ENCODE measurements at places on chromosomes 16 and 17.

- DNase-seq = no peak
Observed at GRCh38 chr16:68590201-68590994, 51.3 kb downstream of the ZFP90 start.

GRCh38 chr16:27401768-27402568 is at the start of gene IL21R:
Gene IL21R, plus strand, starts transcription at chr16:27402174. Its CDS starts 27,898 bp downstream, at chr16:27430072.
- DNase-seq = no peak

GRCh38 chr17:1829216-1829591 is 498 bp downstream of the SMYD4 start:
- peak; percentile 30 for DNase-seq

DNA sequence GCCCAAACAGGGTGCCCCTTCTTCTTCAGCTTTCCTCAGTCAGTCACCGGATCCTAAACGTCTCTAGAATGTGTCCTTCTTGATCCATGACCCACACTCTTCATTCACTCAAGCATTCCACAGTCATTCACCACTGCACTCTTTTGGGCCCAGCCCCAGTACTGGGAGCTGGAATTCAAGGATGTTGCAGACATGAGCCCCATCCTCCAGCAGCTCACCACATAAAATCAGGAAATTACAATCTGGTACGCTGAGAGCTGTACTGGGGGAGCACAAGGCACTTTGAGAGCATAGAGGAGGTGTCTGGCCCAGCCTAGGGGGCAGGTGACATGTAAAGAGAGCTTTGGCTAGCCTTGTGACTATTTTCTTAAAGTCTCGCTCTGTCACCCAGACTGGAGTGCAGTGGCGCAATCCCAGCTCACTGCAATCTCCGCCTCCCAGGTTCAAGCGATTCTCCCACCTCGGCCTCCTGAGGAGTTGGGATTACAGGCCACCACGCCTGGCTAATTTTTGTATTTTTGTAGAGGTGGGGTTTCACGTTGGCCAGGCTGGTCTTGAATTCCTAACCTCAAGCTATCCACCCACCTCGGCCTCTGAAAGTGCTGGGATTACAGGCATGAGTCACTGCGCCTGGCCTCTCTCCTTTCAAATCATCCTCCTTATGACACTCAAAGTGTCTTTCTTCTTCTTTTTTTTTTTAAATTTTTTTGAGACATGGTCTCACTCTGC is 18.7 kb downstream of the CES4A start:
- no peak for DNase-seq

DNA sequence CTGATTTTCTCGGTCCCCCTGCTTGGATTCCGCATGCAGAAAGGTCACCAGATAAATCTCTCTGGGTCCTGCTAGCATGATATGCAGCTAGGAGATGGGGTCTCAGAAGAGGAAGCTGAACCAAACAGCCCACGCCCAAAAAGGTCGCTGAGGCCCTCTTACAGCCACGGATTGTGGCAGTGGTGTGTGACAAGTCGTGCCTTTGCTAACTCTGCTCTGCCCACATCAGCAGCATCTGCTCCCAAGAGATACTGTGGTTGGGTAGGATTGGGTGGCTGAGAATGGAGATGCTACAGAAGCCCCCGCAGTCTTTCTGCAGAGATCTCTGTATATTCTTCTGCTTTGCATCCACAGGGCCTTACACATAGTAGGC is 15.2 kb upstream of the SKAP1 start:
- DNase-seq = no peak

- no peak for DNase-seq
Observed at GRCh38 chr16:85869785-85870558, 29.0 kb upstream of the IRF8 start.

DNA sequence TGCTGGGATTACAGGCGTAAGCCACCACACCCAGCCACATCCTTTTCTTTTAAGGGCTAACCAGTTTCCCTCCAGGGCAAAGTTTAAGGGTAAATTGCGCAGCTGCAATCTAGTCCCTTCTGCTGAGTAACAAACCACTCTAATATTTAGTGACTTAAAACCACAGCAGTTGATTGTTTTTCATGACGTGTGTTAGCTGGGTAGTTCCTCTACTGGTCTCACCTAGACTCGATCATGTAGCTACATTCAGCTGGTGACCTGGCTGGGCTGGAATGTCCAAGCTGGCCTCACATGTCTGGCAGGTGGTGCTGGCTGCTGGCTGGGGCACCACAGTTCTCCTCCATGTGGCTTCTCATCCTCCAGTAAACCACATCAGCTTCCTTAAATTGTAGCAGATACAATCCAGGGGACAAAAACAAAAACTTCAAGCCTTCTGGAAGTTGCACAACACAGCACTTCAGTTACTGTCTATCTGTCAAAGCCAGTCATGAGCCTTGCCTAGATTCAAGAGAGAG is 75.5 kb downstream of the GPRC5B start:
- DNase-seq = no peak

- no peak for DNase-seq
Observed at GRCh38 chr17:75889454-75889853, 7.3 kb downstream of the TRIM65 start.

GRCh38 chr16:88681709-88682451 is 4.4 kb downstream of the SNAI3 start:
- DNase-seq = no peak

DNA sequence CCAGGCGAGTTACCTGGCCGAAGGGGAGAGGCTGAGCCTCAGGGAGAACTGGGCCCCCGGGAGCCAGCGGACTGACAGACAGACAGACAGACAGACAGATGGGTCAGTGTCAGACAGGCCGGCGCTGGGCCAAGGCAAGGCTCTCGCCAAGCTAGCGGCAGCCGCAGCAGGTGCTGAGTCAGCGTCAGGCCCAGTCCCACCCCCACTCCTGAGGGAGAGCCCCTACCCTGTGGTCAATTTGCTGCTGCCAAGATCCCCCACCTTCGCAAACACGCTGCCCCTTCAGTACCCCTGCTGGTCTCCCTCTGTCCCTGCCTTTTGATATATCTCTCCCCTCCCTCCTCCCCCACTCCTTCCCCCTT is 1.5 kb downstream of the FGF11 start:
- DNase-seq = no peak

- no peak for DNase-seq
Observed at GRCh38 chr16:77555791-77556190, 121.0 kb upstream of the ADAMTS18 start.

- DNase-seq = no peak
Observed at GRCh38 chr17:79678736-79679255, 51.9 kb upstream of the ENPP7 start.

DNA sequence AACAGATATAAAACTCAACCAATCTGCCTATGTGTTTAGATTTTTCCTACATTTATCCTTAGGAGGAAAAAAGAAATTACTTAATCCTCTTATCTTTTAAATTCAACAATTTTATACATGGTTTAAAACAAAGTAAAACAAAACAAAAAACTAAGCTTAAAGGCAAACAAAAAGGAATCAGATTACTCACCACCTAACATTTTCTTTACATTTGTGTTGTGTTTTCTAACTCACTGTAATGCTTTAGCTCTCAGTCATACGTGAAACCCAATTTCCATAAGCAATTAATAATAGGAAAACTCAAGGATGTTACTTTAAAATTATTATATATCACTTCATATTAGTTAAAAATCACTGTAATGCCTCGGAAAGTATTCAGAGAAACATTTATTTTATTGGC is 6.7 kb upstream of the IRX5 start:
- DNase-seq = no peak

GRCh38 chr16:17578981-17579874 is 108.5 kb upstream of the XYLT1 start:
- peak; percentile 13 for DNase-seq

GRCh38 chr17:27356091-27356705 is 62.3 kb downstream of the WSB1 start:
- no peak for DNase-seq

DNA sequence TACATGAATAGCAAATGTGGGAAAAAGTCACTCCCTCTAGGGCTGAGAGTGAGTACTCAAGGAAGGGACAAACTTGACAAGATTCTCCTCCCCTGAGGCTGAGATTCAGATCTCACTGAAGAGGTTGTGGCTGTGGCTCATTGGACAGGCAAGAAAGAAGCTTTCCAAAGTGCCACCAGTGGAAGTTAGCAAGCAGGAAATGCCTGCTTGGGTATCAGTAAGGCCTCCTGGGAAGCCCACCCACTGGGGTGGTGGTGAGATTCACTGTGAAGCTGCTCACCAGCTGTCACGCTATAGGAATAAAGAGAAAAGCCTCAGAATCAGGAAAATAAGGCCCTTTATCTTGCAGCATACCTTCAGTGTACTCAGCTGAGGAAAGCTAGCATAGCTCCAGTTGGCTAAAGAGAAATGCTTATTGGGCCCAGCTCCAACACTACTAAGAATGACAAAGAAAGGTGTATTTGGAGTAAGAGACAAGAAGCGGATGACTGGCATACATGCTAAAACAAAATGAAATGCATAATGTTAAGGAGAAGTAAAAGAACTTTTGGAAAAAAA is 274.4 kb upstream of the TOM1L1 start:
- DNase-seq = no peak

GRCh38 chr16:23209606-23210005 is 27.1 kb downstream of the SCNN1G start:
- no peak for DNase-seq

DNA sequence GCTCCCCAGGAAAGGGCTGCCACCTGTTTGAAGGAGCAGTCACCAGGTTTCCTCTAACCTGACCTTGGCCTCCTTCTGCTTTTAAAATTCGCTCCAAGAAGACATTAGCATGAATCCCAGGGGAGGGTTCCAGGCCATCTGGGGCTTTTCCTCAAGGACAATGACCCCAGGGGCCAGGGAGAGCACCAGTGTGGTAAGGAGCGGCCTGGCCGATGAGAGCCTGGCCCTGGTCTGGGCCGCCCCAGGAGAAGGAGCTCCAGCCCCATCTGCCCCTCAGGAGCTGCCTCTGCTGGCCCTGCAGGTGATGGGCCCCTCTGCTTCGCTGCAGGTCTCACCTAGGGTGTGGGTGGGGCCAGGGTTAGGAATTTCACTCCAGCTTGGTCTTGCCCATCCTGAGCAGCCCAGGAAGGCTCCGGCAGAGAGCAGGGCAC is 209.2 kb upstream of the TNRC6C start:
- no peak for DNase-seq

DNA sequence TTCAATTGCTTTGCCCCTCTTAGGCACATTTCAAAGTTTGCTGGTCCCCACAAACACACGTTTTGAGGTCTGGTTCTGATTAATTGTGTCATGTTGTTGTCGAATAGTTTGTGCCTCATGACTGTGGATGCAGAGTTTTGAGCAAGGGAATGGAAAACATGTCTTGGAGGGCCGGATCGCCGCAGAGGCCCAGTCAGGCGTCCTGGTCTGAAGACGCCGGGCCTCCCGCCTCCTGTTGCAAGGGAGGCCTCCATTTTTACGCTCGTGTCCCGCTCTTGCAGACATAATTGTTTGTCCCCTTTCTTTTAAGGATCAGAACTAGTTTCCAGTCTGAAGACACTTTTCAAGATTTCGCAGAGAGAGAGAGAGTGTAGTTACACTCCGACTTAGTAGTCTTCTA is 3.2 kb downstream of the NTN1 start:
- no peak for DNase-seq

- no peak for DNase-seq
Observed at GRCh38 chr16:11049396-11050059, 105.2 kb downstream of the CLEC16A start.

DNA sequence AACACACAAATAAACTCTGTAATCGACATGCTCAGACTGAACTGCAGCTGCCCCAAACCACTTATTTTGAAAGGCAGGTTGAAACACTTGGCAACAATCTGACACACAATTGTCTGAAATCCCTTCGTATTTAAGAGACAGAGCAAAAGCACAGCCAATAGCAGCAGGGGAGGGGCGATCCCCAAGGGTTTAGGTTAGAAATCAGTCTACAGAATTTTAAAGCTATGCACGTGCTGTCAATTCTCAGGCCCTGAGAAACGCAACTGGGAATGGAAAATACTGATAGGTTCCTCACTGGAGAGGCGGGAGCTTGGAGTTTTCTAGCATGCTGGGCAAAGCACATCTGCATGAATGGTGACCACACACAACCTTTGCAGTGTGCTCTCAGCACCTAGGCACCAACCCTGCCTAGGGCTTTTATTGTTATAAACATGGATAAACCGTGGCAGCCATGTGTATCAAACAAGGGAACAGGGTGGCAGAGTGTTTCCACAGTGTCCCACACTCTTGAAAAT is 168.0 kb downstream of the AATF start:
- DNase-seq = no peak

GRCh38 chr16:74497761-74498160 is 76.5 kb upstream of the CLEC18B start:
- DNase-seq = no peak

- DNase-seq = no peak
Observed at GRCh38 chr17:2064147-2064489, 9.2 kb downstream of the HIC1 start.

- DNase-seq = no peak
Observed at GRCh38 chr17:80948976-80949450, 42.6 kb upstream of the CHMP6 start.

DNA sequence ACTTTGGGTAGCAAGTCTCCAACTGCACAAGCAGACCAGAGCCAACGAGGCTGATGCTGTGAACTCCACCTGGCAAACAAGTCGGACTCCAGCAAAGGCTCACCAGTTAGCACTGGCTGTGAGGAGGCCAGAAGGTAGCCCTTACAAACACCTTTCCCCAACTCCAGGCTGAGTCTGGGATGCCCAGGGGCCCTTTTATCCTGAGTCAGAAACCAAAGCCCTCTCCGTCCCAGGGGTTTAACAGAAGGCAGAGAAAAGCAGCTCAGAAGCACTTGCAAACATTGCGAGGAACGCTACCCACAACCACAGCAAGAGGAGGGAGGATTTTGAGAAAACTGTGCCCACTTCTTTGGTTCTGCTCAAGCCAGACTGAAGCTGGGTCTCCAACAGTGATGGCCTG is 25.0 kb downstream of the CUEDC1 start:
- no peak for DNase-seq

DNA sequence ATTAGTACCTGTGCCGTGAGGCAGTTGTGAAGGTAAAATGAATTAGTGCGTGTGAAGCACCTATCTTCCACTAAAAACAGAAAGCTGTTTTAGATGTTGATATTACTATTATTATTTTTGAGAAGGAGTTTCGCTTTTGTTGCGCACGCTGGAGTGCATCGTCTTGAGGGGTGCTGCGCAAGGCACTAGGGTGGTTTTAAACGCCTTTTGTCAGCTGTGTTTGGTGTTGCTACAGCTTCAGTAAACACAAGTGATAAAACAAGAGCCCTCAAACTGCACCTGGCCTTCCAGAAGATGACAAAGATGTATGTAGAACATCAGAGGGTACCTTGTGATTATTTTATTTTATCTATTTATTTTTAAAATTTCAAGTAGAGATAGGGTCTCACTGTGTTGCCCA is 38.2 kb downstream of the PLCG2 start:
- no peak for DNase-seq

DNA sequence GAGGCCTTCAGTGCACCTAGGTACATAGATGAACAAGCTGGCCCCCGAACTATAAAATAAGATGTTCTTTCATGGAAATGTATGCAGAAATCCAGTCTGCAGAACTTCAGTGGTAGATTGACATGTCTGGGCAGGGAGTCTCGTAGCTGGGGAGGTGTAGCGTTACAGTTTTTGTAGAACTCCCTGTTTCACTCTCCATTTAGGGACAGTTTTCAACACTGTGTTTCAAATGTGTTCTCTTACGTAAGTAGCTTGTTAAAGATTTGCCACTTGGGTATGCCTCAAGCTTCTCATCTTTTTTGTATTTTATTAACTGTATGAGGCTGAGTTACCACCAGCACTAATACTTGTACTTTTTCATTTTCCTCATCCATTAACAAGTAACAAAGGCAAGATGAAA is 46.6 kb downstream of the PLD6 start:
- DNase-seq = no peak

All from G401 (cell line).